ENCODE measurements at places on chromosomes 11 and 22.

DNA sequence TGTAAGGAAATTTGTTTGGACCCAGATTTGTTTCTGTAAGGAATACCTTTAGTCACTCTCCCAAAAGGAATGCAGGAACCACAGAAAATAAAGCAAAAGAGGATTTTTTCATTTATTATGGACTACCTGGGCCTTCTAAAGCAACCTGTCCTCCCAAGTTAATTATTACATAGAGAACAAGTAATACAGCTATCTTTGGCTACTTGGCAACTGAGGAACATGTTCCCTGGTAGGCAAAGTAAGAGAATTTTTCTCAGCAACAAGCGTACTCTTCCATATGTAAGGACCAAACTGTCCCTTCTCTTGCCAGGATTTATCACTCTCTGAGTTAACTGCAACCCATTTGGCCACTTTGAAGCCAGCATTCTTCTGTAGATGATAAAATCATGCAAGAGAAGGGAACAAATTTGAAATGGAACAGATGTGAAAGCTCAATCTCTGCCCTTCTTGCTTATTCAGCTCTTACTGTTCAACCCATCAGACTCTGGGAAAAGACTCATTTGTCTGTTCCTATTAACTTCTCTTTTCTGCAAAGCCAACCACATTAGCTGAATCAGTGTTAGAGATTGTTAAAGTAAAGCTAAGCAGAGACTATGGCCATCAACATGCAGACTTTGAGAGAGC, 190.2 kb downstream of the SWAP70 start:
- no peak for DNase-seq

DNA sequence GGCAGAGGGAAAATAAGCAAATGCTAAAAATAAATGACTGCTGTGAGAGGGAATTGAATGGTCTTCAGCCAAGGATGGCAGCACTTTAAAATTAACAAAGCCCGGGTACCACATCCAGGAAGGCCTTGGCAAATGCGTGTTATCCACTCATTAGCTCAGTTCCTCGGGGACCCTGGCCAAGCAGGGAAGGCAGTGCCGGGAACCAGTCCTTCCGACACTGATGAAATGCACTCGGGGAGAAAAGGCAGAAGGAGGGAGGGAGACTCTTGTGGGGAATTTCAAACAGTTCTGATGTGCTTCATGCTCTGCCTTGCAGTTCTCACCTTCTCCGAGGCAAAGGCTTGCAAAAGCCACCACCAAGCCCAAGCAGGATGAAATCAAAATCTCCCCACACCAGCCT, 38.3 kb downstream of the CLPB start:
- no peak for DNase-seq

DNA sequence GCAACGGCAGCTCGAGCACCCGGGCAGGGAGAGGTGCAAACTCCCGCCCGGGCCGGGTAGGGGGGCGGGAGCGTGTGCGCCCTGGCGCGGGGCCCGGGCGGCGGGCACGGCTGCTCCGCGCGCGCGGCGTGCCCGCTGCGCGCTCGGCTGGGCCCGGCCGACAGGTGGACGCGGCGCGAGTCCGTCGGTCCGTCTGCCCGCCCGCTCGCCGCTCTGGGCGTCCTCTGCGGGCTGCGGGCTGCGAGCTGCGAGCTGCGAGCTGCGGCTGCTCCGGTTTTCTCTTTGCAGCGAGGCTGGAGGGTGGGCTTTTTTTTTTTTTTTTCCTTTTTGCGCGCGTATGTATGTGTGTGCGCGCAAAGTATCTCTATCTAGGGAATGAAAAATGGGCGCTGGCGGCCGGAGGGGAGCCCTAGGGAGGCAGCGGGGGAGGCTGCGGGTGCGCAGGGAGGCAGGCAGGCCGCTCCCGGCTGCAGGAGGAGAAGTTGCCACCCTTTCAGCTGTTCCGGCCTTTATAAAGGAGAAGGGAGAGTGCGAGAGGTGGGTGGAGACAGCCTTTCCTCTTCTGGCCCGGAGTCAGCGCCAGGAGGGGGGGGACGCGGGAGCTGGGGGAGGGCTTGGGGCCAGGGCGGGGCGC, at the start of gene PDGFB:
Gene PDGFB (minus strand): TSS at position 487 of the 634 bp plus-strand sequence. CDS start 1,019 bp downstream, outside the sequence.
- DNase-seq, result no peak

DNA sequence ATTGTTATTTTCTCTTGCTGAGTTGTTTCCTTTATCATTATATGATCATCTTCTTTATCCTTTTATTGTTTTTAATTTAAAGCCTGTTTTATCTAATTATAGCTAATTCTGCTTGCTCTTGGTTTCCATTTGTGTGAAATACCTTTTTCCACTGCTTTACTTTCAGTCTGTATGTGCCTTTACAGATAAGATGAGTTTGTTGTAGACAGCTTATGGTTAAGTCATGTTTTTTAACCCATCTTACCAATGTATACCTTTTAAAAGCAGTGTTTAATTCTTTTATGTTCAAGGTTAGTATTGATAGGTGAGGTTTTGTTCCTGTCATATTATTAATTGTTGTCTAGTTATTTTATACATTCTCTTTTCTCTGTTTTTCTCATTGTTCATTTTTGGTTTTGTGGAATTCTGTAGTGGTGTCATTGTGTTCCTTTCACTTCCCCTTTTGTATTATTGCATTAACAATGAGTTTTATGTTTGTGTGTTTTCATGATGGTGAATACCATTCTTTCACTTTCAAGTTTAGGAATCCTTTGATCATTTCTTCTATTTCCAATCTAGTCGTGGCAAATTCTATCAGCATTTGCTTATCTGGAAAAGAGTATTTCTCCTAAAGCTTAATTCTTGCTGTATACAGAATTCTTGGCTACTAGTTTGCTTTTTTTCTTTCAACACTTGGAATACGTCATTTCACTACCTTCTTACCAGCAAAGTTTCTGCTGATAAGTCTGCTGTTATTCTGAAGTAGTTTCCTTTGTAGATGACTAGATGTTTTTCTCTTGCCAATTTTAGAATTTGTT, 21.8 kb downstream of the OR5AN1 start:
- no peak for DNase-seq

DNA sequence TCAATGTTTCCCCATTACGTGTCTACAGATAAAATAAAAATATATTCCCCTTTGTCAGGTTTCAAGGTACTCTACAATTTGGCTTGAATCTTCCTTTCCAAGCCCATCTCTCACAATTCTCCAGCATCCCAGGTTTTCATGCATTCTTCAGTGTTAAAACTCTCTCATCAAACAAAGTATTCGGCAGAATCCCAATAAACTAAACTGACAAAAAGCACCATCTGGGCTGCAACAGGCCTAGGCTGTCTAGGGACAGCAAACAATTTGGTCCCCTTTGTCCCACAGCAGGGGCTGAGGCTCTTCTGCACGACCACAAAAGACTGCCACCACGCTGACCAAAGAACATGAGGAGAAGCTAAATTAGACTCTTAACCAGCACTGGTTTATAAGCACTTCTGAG, 159.4 kb downstream of the CADM1 start:
- no peak for DNase-seq

DNA sequence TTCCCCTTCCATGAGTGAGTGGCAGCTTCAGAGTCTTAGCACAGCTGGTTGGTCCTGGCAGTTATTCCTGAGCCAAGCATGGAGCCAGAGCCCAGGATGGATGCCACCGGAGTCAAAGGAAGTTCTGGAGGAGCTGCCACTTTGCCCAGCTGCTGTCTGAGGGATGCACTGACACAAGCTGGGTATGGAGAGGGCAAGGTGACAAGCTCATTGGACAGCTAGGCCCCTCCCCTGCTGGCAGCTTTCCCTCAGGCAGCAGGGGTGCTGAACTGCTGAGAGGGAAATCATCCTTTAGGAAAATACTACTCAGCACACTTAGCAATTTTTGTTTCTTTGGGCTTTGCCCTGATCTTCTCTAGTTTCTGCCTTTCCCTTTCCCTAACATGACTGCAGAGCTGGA, 99.3 kb upstream of the SESN3 start:
- DNase-seq, result no peak

DNA sequence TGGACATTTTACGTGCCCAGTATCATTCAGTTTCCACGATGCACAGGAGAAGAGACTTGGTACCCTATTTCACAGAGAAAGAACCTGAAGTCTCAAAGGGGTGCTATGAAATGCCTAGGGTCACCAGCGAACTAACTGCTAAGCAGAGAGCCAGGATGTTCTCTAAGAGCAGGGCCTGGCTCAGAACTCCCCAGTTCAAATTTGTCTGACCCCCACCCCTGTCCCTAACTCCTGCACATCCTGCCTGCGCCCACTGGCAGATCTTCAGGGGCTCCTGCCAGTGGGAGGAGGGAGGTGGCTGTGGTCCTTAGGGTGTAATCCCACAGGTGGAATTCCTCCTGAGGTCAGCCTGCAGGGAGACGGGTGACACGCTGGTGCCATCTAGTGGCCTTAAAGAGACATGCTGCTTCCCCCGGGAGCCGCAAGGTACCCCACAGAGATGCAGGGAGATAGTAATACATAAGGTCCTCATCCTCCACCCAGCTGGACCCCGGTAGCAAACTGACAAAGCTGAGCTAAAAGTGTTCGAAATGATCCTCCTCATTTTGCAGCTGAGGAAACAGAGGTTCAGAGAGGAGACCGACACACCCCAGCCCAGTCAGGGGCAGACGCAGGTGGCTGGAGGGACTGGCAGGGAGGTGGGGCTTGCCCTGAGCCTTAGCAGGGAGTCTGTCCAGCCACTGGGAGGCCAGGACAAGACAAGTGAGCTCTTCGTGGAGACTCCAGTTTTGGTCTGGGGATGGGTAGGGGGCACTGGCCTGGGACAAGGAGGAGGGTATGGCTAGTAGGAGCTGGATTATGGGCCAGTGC, 34.1 kb downstream of the MB start:
- no peak for DNase-seq

- no peak for DNase-seq
Measured at GRCh38 chr11:77654770-77655434, 17.3 kb upstream of the CLNS1A start.

DNA sequence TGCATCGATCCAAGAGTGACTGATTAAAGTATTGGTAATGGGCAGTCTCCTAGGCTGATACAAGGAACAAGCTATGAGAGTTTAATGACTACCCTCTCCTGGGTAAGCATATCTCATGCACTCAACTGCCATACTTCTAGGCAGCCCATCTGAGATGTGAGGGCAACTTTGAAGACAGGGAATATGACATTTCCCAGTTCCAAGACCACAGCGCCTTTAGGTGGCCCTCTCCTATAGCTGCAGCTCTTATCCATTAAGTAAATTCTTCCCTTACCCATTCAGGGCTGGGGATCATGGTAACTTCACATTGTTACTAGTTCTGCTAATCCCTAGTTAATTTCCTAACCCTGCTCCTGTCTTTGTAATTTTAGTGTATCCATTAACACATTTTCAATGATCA, 157.3 kb upstream of the CTSC start:
- DNase-seq, result no peak

GRCh38 chr11:61961570-61962212, 5.7 kb downstream of the FTH1 start:
- DNase-seq, result no peak

GRCh38 chr22:41551877-41552582, 7.8 kb upstream of the POLR3H start:
- DNase-seq, result no peak

GRCh38 chr22:25656724-25657123, 85.3 kb upstream of the MYO18B start:
- DNase-seq, result no peak

GRCh38 chr11:22467741-22468140, 129.6 kb downstream of the SLC17A6 start:
- no peak for DNase-seq

DNA sequence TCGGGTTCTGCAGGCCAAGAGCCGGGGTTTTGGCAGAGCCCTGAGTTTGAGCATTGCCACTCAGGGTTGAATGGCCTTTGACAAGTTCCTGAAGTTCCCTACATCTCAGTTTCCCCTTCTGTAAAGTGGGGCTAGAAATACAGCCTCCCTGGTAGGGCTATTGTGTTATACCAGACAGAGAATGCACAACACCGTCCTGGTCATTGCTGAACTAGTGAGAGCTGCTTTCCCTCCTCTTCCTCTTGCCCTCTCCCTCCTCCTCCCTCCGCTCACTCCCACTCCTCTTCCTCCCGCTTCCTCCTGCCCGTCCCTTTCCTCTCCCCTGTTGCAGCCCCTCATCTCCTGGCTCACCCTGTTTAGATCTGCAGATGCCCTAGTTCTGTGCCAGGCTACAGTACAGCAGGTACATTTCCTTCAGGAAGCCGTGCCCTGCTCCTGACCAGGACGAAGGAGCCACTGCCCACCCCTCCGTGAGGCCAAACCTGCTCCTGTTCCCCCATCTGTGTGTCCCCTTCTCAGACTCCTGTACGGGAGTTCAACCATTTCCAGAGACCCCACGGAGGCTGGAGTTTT, 91.5 kb upstream of the SHANK2 start:
- no peak for DNase-seq

- no peak for DNase-seq
Measured at GRCh38 chr11:129871914-129872313, 23.5 kb downstream of the NFRKB start.

DNA sequence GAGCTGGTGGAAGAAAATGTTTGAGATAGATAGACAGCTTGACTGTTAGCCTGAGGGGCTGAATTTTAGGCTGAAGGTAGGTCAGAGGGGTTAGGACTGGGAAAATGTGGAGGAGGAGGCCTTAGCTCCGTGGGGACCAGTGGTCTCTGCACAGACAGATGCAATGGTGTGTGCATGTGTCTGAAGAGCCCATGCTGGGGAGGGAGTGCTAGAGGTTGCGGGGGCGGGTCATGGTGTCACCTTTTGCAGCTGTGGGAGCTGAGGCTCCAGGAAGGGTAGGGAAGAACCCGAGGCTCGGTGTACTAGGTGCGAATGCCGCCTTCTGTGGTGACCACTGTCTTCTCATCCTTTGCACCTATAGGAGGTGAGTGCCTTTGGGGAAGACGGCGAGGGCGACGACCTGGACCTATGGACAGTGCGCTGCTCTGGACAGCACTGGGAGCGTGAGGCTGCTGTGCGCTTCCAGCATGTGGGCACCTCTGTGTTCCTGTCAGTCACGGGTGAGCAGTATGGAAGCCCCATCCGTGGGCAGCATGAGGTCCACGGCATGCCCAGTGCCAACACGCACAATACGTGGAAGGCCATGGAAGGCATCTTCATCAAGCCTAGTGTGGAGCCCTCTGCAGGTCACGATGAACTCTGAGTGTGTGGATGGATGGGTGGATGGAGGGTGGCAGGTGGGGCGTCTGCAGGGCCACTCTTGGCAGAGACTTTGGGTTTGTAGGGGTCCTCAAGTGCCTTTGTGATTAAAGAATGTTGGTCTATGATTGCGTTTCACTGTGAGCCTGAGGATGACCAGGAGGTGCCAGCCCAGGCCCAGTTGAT, 1.6 kb downstream of the SDF2L1 start:
- no peak for DNase-seq

DNA sequence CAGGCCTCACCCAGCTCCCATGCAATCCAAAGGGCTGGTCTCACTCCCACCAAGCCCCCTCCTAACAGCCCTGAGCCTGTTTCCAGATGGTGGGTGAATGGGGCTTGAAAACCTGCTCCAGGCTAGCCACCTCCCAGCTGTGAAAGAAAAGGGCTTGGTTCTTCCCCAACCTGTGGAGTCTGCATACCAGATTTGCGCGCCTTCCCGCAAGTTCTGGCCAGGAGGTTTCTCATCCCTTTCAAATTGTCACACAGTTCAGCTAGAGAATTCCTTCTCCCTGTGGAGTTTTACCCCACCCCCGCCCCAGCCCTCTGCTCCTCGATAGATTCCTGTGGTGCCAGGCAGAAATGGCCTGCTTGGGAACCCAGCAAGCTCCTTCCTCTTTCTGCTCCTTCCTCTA, 734.6 kb upstream of the FAT3 start:
- DNase-seq, result no peak

- no peak for DNase-seq
Measured at GRCh38 chr22:50193621-50194020, 7.2 kb upstream of the SELENOO start.
